AG10803 (cell line): ENCODE measurements at places on chromosomes 2 and 18.

DNA sequence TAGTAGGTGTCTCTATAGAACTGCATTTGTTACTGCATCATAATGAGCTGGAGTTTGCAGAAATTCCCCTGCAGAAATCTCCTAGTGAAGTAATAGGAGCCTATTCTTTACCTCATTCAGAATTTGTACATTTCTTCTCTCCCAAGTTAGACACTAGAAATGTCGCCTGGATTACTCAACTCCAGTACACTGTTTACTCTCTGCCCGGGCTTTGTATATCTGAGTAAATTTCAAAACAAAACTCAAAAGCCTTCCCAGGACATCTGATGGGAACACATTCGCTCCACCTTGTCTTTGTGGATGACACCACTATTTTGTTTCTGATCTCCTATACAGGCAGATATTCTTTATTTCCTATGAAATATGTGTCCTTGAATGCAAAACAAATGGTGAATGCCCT is 76.8 kb downstream of the POU3F3 start:
- DNase-seq, result no peak

GRCh38 chr2:23404426-23404825 is 19.4 kb downstream of the KLHL29 start:
- peak; percentile 82 for DNase-seq

DNA sequence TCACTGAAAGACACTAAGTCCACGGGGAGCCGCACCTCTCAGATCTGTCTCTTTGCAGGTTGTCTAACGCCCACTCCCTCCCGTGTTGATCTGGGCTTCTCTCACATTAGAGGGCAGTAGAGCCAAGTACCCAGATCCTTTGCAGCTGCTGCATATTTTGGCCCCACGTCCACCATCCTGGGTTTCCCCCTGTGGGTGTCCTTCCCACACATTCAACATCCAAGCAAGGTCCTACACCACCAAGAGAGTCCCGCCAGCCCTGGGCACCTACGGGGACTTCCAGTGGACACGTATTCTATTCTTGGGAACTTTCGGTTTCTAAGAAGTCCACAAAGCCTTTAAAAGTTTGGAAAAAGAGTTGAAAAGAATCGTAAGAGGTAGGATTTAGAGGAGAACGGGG is 116.6 kb downstream of the ATL2 start:
- DNase-seq, result no peak

DNA sequence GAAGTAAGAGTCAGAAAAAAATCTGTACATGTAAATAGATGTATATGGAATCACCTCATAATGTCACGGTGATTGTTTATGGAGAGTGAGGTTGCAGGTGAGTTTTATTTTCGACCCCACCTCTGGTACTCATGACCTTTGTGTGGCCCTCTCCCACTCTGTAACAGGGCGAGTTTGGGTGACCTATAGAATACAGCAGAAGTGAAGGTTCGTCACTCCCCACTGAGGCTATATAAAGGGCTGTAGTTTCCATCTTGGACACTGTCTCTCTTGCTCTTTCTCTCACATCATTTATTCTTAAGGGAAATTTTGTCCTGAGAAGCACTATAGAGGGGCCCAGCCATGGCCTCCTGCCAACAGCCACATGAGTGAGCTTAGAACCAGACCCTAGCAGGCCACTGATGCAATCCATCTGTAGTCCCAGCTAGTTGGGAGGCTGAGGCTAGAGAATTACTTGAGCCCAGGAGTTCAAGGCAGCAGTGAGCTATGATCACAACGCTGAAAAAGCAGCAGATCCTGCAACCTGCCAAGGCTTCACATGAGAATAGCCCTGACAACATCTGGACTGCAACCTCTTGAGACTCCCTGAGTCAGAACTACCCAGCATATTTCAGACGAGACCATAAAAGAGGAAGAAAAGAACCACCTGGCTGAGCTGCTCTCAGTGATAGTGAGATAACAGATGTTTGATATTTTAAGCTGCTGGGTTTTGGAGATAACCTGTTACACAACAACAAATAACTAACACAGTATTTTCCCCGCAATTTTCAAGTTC is 74.3 kb upstream of the SLC1A4 start:
- peak; percentile 48 for DNase-seq

DNA sequence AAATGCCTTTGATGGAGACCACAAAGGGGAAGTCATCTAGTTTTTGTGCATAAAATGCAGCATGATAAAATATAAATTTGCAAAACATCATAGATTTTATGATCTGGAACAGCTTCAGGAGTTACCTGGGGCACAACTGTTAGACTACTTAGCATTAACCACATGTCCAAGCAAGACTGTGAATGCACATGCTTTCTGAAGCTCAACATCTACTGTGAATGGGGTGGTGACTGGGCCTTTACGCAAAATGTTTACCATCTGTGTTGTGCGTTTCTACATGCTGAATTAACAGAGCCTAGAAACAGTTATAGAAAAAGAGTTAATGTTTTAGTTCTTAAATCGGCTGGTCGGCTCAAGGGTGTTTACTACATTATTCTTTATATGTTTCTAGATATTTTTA is 45.5 kb downstream of the KCTD1 start:
- no peak for DNase-seq

GRCh38 chr2:86397986-86398385 is 43.2 kb upstream of the KDM3A start:
- no peak for DNase-seq

DNA sequence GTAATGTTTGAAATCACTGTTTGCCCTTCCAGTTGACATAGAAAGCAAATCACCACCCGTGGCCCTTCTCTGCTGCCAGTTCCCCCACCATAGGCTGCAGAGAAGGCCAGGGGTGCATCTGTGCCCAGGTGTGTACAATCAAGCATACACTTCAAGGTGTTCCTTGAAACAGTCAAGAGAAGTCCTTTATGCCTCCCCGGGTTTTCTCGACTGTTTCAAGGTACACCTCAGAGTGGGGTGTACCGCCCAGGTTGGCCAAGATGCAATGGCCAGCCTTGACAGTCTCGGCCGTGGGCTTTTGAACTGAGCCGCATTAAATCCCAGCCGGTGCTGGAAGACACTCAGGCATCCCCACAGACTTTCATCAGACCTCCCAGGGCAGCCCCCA is 21.0 kb upstream of the ATP9B start:
- DNase-seq, result no peak

GRCh38 chr18:79508565-79509535 is 113.1 kb downstream of the NFATC1 start:
- no peak for DNase-seq

GRCh38 chr2:208142925-208143799 is 2.8 kb downstream of the CRYGB start:
- no peak for DNase-seq

- DNase-seq, result peak; percentile 69
These were observed 17.3 kb downstream of the PHLPP1 start for GRCh38 chr18:62732617-62733016.

DNA sequence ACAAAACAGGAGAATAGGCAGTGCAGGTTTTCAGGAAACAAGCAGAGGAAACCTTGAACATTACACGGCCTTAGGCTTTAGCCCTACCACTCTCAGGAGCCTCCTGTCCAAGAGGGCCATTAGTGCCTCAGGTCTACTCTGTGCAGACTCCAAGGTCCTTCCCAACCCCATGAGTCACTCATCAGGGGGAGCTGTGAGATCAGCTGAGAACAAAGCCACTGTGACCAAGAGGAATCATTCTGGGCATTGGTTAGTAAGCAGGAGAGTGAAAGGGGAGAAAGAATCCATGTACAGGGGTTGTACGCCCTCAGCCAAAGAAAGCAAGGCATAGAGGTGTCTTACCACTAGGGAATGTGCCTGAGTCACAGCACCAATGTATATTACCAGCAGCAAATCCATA is 680.3 kb downstream of the DPP10 start:
- no peak for DNase-seq

GRCh38 chr18:79543861-79544385 is 135.7 kb upstream of the CTDP1 start:
- DNase-seq, result no peak

DNA sequence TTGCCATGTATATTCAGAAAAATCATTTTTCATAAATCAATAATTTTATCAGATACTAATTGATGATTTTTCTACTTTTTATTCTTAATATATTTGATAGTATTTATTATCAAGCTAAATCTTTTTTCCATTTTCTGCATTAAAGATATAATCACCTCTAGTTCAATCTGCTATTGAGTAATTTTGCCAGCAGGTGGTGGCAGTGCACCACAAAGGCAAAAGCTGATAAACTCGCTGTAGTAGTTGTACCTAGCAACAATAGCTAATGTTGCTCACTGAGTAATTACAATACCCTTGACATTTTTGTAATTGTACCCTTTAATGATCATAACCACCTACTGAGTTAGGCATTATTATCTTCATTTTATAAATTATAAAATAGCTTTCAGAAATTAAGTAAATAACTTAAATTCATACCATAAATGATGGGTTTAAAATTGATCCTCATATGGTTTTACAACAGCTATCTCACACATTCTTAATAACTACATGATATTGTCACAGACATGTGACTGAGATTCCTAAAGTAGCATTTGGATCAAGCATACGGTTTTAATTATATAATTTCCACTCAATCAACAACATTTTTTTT is 52.0 kb upstream of the CALCRL start:
- peak; percentile 58 for DNase-seq

- DNase-seq, result no peak
These were observed 5.8 kb downstream of the SP3 start for GRCh38 chr2:173959358-173959884.

DNA sequence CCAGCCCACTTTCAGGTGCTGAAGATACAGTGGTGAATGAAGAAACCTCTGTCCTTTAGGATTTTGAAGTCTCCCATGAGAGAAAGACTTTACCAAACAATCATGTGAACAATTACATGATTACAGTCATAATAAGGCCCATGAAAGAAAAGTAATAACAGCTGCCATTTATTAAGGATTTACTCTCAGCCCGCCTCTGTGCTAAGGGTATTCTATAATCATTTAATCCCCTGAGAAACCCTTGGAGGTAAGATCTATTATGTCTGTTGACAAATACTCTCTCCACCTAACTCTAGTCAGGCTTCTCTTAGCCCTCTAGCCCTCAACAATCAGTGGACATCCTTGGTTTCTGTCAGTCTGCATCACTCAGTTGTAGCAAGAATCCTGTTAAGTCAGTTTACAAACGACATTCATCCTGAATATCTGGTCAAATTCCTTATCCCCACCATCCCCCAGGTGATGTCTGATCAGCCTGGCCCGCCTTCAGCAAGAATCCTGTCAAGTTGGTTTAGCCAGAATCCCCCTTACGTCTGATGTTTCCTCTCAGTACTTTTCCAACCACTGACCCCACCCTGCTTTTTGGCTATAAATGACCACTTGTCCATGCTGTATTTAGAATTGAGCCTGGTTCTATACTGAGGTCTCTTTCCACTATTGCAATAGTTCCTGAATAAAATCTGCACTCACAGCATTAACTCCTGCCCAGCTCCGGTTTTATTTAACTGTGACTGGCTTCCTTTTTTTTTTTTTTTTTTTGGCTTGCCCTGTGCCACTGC is 12.2 kb upstream of the SOCS6 start:
- no peak for DNase-seq

GRCh38 chr18:9156604-9157249 is 20.1 kb downstream of the ANKRD12 start:
- DNase-seq, result no peak

GRCh38 chr2:158997037-158997790 is 28.8 kb downstream of the TANC1 start:
- DNase-seq, result no peak

DNA sequence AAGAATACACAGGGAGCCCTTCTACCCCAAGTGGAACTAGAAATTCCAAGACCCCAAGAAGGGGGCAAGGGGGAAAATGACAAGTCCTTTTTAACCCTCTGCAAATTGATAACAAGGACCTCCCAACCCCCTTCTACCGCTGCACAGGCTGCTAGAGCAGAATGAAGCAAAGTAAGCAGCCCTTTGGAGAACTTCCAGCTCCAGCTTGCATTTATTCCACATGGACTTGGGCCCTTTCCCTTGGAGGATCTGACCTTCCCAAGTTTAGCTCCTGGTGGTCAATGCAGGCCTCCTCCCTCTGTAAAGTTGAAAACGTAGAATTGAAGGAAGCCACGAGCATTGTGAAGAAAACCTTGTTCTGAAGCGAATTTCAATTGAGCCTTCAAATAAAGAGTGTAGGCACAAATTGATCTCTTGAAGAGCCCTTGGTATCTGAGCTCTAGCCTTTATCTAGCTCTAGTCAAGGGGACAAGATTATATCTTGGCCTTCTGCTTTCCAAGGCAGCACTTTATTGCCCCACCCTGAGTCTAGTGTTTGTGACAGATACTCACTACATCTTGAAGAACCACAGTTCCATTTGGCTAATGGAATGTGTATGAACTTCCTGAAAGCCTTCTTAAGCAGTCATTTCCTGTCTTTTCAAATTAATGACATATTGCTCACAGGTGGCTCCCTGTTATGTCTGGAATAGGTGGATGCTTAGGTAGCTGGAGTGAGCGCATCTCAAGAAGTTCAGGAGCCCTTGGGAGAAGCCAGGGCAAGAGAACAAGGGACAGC is 37.2 kb downstream of the SLC14A2 start:
- peak; percentile 41 for DNase-seq

DNA sequence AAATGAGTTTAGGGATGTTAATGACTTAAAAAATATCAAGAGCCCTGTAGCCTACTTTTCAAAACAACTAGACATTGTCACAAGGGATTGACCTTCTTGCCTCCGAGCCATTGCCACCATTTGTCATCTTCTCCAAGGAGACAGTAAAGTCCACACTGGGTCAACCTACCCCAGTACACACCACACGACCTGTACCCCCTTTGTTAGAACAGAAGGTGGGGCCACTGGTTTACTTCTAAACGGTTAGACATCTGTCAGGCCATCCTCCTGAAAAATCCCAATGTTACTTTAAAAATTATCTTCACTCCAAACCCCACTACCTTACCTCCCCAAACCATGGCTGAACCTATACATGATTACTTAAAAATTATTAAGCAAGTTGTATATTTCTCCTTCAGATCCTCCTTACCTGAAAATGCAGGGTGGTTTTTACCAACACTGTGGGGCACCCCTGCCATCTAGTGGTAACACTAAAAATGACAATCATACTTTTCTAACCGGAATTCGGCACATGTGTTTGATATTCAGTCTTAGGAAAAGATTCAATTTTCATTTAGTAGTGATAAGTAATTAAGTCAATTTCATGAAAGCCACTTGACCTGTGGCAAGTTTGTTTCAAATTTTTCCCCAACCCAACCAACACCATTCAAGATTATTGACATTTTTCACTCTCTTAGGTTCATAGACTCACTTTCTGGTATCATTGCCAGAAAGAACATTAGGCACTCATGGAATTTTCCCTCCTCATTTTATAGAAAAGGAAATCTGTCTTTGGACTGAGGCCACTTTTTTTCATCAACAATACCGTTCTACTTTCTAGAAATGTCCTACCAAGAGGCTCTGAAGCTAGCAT is 265.3 kb upstream of the PKDCC start:
- peak; percentile 25 for DNase-seq

DNA sequence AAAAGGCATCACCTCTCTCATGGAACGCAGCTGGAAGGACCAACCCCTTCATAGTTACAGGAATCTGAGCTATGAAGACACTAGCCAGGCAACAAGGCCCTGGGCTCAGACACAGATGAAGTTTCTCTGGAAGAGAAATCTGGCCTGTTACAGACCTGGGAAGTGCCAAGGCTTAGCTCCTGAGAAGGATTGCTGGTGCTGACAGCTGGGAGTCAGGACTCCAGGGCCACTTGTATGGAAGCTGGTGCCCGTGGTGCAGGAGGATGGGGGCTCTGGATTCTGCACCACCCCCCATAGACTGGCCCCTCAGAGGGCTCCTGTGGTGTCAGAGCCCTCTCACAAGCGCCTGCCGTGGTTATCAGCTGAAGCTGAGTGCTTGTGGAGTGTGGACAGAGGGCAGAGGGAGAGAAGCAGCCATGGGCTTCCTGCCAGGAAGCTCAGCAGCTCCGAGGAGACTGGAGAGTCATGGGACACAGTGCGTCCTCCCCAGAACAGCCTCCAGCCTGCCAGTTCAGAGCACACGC is 87.3 kb upstream of the LCLAT1 start:
- DNase-seq, result peak; percentile 81

GRCh38 chr2:85905187-85905666 is 16.4 kb upstream of the ST3GAL5 start:
- DNase-seq, result peak; percentile 93
